Sigmoid colon (tissue), 7 donors: ENCODE measurements at places on chromosomes 11 and 22. TPM values are rescaled to one million over a fixed set of nuclear protein-coding genes. Genes with fewer than 3 reads are reported as not detected.

DNA sequence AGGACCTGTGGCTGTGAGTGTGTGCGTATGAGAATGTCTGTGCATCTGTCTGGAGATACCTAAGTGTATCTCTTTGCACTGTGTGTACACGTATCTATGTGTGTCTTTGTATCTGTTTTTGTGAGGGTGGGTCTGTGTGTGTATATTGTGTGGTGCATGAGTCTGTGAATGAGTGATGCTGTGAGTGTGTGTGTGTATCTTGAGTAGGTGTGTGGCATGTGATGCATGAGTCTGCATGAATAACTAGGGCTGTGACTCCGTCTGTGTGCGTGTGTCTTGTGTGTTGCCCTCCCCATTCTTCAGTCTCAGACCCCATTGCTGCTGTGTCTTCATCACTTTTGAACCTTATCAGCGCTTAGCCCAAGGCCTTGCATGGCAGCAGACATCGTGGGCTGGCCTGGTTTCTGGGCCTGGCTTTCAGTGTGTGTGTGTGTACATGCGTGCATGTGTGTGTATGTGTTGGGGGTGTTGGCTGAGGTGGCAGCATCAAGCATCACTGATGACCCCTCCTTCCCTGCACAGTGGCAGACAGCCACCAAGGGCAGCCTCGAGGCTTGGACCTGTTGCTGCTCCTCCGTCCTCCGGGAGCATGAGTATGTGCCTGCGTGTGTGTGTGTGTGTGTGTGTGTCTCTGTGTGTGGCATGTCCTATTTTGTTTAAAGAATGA lies 1.4 kb downstream of the SGSM1 start:
- H3K27me3 ChIP-seq: no peaks in the 10 kb centered on the region
- no peak for DNase-seq
- no peaks in the 10 kb centered on the region for H3K36me3 ChIP-seq
- no peaks in the 10 kb centered on the region for H3K4me1 ChIP-seq
- peak overlapping the region; percentile 23 for H3K27ac ChIP-seq

DNA sequence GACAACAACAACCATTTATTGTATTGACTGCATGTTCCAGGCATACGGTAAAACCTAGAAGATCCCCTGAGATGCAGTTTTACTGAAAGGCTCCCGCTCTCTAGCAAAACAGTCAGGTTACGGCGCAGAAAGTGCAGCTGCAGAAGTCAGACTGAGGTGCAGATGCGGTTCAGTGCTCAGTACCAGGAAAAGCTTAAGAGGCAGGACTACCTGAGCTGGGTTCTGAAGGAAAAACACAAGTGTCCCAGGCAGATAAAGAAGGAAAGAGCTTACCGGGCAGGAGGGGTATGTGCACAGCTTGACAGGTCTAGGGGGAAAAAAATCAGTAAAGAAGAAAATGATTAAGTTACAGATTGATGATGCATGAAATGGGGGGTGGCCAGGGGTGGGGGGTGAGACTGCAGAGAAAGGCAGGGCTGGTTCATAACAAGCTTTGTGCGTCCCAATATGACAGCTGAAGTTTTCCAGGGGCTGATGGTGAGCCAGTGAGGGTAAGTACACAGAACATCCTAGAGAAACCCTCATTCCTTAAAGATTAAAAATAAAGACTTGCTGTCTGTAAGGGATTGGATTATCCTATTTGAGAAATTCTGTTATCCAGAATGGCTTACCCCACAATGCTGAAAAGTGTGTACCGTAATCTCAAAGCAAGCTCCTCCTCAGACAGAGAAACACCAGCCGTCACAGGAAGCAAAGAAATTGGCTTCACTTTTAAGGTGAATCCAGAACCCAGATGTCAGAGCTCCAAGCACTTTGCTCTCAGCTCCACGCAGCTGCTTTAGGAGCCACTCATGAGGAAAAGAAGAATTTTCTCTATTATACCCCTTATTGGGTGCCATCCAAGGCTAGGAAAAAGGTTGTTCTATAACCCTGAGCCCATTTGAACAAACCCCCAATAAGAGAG lies 11.9 kb downstream of the LARGE1 start:
- no peak for DNase-seq
- no peak overlapping the region for H3K4me3 ChIP-seq
- peaks cover 53% of the 10 kb centered on the region for H3K4me1 ChIP-seq
- H3K27ac ChIP-seq: peak overlapping the region; percentile 93

GRCh38 chr11:114282488-114282887 lies 13.7 kb upstream of the NNMT start:
- peaks cover 19% of the 10 kb centered on the region for H3K4me1 ChIP-seq
- no peaks in the 10 kb centered on the region for H3K36me3 ChIP-seq
- H3K27me3 ChIP-seq: no peaks in the 10 kb centered on the region
- no peak overlapping the region for H3K4me3 ChIP-seq
- no peak overlapping the region for H3K27ac ChIP-seq

DNA sequence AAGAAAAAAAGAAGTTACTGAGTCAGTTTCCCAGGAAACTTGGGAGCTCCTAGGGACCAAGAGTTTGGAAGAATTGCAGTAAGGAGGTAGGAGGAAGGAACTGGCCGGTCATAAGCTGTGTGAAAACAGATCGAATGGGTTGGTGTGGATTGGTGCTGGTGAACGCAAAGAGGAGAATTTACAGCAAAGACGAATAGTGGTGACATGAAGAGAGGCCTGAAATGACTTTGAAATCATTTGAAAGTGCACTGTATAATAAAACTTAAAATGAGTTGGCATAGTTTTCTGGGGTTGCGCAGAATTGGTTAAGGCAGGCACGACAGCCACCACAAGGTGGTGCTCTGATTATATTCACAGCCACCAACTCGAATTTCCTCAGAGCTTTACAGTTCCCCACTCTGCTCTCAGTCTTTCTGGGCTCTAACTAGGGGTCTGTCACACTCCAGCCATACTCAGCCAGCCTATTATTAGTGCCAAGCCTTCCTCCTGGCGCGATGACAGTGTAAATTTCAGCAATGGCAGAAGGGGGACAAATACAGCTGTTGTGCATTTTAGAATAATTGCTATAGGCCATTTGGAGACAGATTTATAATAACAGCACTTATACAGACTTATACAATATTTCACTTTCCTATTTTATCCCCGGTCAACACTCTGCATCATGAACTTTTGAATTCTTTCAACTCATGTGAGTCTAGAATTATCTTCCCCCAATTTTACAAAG lies 8.3 kb upstream of the HTR3B start:
- no peaks in the 10 kb centered on the region for H3K27me3 ChIP-seq
- H3K4me3 ChIP-seq: no peak overlapping the region
- no peak for DNase-seq
- no peak overlapping the region for H3K27ac ChIP-seq

DNA sequence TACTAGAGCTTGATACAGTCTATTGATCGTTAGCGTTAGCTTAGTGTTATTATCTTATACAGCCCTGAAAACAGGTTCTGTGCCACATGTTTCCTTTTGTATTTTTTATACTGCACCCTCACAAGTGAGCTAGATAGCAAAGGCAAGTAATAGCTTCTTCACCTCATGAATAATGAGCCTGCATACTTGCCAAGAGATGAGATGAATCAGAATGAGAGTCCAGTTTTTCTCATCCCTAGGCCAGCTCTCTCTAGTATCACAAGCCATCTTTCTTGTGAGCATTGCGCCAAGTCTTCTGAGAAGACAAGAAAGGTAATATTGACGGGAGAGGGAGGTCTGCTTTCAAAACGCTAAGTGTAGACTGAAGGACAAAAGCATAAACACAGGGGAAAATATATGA lies 8.7 kb upstream of the CARD18 start:
- no peak for DNase-seq
- H3K36me3 ChIP-seq: no peaks in the 10 kb centered on the region
- H3K4me3 ChIP-seq: no peak overlapping the region
- no peak overlapping the region for H3K27ac ChIP-seq
- no peaks in the 10 kb centered on the region for H3K4me1 ChIP-seq

DNA sequence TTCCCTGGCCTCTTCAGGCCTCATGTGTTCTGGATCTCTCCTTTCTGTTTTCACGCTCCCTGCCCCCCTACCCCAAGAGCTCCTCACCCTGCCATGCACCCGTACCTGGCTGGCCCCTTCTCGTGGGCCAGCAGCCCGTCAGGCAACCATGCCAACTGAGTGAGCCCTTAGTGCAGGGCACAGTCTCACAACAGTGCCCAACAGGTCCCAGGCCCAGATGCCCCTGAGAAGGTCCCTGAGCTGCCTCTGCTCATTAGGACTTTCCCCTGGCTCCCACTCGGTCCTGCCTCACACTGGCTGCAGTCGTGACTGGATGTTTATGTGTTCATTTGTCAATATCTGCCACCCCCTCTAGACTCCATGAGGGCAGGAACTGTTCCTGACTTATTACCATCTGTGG lies 44.8 kb upstream of the IGSF9B start:
- peaks cover 21% of the 10 kb centered on the region for H3K4me1 ChIP-seq
- H3K27ac ChIP-seq: no peak overlapping the region
- DNase-seq: no peak
- no peak overlapping the region for H3K4me3 ChIP-seq
- H3K36me3 ChIP-seq: no peaks in the 10 kb centered on the region
- no peaks in the 10 kb centered on the region for H3K27me3 ChIP-seq

DNA sequence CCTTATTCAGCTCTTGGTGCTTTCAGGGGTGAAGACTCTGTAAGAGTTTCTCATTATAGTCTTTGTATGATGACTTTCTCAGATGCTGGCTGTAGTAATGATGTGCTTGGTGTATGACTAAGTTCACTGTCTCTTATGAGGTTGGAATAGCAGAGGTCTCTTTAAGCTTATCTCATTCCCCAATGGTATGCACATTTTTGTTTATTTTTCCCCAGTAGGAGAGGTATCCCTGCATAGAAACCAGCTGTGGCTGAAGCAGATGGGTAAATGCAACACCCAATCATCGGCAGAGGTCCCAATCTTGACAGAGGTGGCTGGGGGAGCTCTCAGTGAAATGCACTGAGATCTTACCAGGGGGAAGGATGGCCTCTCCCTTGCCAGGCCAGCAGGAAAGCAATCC lies 34.6 kb downstream of the BBOX1 start:
- H3K4me3 ChIP-seq: no peak overlapping the region
- no peak for DNase-seq
- no peaks in the 10 kb centered on the region for H3K27me3 ChIP-seq
- peaks cover 17% of the 10 kb centered on the region for H3K4me1 ChIP-seq

- DNase-seq: no peak
- H3K36me3 ChIP-seq: no peaks in the 10 kb centered on the region
- H3K27me3 ChIP-seq: no peaks in the 10 kb centered on the region
- no peak overlapping the region for H3K4me3 ChIP-seq
- H3K27ac ChIP-seq: no peak overlapping the region
These were observed 192.6 kb downstream of the CASP12 start for GRCh38 chr11:104705490-104706190.

TUBA8 gene
- total RNA-seq: 1.1 TPM

CASP1 gene
- total RNA-seq: 9.2 TPM
